ENCODE measurements at places on chromosomes 3 and 15.

GRCh38 chr3:31714495-31715280 lies 182.0 kb downstream of the STT3B start:
- no peak for DNase-seq

- DNase-seq: no peak
These were observed 147.7 kb downstream of the CHSY1 start for GRCh38 chr15:101104141-101104540.

GRCh38 chr15:31799715-31800321 lies 230.5 kb upstream of the CHRNA7 start:
- no peak for DNase-seq

GRCh38 chr3:67947808-67948508 lies 293.5 kb upstream of the SUCLG2 start:
- peak; percentile 6 for DNase-seq

GRCh38 chr3:52175416-52176179 lies 21.4 kb upstream of the POC1A start:
- no peak for DNase-seq

DNA sequence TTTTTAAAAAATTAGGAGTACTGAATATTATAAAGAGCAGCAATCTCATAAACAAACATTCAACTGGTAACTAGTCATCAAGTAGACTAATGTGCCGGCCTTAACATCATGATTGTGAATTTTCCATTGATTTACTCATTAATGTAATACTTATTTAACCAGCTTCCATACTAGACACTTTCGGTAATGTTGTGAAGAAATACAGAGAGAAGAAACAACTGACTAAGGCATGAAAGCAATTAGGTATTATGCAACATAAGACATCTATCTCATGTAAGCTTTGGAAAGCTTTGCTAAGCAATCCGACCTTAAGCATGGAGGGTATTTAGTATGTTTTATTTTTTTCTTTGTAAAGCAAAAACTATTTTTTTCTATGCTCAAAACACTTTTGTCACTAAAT lies 108.0 kb downstream of the IL1RAP start:
- DNase-seq: no peak

Data from stimulated activated CD8-positive, alpha-beta memory T cell treated with anti-CD3 and anti-CD28 coated beads, Interleukin-2, amount 100 ng/mL, for 1 hour (primary cell).